ENCODE measurements at places on chromosomes 6 and 20.
A peak's percentile ranks its signal among the peaks of the same experiment; 100 is the strongest.

DNA sequence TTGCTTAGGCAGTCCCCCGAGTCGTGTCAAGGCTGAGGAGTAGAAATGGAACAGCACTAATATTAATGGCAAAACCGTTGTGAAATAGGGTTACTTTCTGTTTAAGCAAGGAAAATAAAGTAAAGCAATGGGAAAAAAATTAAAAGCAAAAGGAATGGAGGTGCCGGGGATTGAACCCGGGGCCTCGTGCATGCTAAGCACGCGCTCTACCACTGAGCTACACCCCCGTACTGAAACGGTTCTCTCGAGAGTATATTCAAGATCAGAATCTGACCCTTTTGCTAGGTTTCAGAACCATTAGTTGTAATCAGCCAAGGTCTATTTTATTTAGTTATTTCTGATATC lies 85.5 kb downstream of the TRIM27 start:
- DNase-seq: no peak

DNA sequence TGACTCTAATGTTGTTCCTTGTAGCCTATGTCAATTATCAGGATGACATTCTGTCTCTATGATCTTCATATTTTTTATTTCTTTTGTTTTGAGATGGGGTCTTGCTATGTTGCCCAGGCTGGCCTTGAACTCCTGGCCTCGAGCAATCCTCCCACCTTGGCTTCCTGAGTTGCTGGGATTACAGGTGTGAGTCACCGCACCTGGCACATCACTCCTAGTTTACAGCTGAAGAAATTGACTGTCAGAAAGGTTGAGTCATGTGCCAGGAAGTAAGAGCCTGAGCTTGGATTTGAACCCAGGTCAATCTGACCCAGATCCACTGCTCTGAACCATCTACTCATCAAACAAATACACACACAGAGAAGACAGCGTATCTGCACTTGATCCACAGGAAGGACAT lies 14.4 kb downstream of the PPP1R3G start:
- DNase-seq: no peak

GRCh38 chr6:30841644-30842504 lies 42.4 kb upstream of the DDR1 start:
- no peak for DNase-seq

DNA sequence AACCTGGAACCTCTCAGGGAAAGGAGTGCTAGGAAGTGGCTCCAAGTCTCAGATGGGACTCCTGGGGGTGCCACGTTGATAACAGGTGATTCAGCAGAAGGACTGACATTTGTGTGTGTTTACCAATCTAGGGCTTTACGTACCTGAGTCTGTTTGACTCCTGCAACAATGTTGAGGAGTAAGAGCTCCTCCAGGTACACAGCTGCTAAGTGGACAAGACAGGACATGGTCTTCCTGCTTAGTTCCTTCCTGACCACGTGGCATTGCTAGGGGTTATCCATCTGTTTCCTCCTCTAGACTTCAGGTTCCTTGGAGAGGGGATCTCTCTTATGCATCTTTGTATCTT lies 164.5 kb upstream of the SLC24A3 start:
- DNase-seq: no peak

- DNase-seq: peak; percentile 69
These were observed 123.8 kb downstream of the BANF2 start for GRCh38 chr20:17823409-17824144.
